Lung (tissue), 17 donors: ENCODE measurements at places on chromosomes 11 and 22. TPM values are rescaled to one million over a fixed set of nuclear protein-coding genes. Genes with fewer than 3 reads are reported as not detected.

Gene FBXO7
- 59.9 TPM for polyA plus RNA-seq

Gene RAB39A
- 0.30 TPM for polyA plus RNA-seq

Gene MYO18B
- 0.02 TPM for polyA plus RNA-seq

Gene DERL3
- polyA plus RNA-seq = 6.7 TPM

Gene KCNC1
- not detected for polyA plus RNA-seq

Gene DDX17
- 151 TPM for polyA plus RNA-seq

Gene RAB36
- polyA plus RNA-seq = 8.0 TPM
